ENCODE measurements at places on chromosomes 5 and 9.

DNA sequence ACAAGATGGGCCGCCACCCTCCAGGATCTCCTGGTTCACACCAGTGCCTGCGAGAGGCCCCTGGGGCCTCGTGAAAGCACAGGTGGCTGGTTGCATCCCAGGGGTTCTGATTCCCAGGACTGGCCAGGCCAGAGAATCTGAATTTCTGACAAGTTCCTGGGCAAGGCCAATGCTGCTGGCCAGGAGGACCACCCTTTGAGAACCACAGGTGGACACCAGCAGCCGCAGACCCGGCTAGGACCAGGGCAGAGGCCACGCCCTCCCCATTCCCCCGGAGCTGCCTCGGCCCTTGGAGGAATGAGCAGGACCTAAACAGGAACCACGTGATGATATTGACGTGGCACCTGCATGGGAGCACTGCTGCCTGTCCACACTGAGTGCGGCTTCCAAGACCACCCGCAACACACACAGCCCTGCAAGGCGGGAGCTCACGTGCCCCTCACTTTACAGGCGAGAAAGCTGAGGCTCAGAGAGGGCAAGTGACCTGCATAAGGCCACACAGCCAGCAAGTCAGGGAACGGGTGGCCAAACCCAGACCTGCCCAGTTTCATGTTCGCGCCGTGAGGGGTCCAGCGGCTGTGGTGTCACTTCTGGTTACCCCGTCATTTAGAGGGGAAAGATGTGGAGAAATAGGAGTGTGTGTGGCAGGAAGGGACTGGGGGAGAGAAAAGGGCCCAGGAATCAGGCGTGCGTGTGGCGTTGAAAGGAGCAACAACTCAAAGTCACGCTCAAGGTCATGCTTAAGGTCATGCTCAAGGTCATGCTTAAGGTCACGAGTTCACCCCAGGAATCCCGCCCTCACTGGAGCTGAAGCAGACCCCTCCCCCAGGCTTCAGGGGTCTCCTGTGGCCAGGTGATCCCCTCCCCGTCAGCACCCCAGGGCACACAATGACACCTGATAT is 105.9 kb upstream of the IER5L start:
- no peak for DNase-seq

GRCh38 chr9:70083429-70083828 is 39.8 kb downstream of the MAMDC2 start:
- no peak for DNase-seq

DNA sequence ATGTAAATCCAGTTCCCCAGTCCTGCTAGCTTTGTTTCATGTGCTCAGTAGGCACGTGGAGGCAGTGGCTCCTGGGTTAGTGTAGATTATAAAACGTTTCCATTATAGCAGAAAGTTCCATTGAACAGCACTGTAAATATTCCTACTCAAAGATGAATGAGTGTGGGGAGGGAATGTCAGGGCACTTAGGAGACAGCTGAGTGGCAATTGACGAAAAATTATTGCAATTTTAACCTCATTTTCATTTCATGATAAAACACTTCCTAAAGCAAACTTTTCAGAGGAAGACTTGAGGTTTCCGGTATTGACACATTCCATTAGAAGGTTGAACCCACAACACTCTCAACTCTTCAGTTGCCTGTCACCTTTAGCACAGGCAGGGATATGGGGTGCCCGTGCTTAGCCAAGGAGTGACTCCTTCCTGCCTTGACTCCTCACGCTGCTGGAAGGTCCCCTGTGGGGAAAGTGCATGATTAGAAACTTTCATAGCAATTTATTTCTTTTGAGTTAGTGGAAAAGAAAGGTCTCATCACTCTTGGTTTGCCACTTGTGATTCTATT is 41.2 kb downstream of the SLC46A2 start:
- no peak for DNase-seq

DNA sequence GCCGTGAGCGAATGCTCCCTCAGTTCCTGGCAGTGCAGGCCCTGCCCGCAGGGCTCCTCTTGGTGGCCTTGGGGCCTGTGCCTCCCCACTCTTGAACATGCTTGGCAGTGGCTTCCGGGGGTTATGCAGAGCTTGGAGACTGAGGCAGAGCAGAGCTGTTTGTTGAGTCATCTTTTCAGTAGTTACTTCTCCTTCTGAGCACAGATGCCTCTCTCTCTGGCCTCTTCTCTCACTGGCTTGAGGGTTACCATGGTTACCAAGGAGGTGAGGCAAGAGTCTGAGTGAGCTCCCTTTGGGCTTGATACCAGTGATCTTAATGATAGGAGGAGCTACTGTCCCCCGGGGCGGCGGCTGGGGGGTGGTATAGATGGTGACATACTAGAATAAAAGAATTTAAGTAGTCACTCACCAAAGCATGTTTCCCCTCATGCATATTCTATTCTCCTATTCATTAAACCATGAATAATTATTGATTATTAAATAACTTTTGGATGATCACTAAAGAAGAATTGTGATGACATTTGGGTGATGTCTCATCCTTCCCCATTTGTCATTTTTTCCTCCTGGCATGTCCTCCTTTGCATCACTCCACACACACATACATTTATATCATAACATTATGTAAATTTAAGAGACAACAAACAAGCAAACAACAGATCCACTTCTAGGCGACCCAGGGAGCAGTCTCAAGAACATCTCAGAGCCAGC is 111.1 kb downstream of the ARHGAP26 start:
- no peak for DNase-seq

Data from T-helper 1 cell (primary cell).